Panc1 (cell line): ENCODE measurements at places on chromosomes 12 and 14.

DNA sequence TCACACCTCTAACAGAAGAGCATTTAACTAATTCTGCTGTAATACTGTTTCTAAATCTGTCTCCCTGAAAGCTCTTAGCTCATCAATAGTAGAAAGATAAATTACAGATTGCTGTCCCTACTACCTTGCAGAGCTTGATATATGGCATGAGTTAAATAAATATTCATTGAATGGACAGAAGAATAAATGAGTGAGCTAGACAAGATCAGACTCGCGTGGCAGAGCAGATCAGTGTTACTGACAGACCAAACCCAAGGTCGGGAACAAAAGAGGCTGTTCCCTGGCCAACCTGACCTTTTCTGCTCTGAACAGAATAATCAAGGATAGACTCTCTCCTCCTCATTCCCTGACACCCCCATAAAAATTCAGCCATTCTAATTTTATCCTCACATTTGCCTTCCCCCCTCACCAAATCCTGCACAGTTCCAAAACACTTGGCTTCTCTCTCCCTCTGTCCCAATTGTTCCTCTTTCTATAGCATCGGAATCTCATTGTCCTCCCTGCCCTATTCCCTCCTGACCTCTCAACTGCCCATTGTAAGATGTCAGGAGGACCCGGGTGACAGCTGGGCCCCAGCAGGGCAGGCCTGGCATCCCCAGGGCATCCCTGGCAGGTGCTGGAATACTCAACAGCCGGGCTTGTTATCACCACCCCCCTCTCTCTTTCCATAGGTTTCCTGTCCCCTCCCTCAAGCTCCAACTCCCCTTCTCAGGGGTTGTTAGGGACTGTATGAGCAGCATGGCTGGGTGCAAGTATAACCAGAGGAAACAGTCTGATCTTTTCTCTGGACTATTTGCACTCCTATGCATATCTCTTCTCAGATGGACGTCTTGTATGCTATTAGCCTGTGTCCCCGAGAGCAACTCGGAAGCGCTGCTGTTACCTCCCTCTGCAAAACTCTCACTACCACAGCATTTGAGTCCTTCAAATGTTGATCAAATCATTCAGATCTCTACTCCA lies 19.9 kb downstream of the NEUROD4 start:
- no peak for DNase-seq

DNA sequence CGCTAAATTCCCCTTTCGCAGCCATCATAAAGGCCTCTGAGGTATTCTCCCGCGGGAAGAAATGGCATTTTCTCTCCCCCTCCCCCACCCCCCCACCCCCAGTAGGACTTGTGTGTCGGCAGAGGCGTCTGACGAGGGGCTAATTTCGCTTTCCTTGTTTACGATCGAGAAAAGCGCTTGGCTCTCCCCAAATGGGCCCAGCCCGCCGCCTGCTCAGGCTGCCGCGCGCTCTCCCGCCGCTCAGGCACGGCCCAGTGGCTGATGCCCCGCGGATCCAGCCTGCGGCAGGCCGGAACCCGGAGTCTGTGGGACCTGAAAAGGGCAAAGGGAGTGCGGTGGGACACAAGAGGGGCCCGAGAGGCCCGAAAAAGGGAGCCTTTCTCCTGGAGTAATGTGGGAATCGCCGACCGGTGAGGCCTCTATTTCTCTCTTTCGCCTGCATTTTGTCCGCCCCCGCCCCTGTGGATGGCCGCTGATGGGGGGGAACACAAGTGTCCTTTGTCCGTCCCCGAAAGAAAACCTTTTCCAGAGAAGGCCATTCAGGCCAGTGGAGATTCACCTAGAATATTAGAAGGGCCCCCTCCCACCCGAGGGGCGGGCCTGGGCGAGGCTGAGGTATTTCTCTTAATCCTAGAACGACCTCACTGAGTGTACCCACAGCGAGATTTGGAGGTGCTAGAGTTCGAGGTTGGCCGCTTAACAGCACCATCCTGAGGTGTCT lies 9.0 kb upstream of the HOXC6 start:
- no peak for DNase-seq

GRCh38 chr14:100601064-100601463 lies 13.8 kb upstream of the BEGAIN start:
- no peak for DNase-seq

DNA sequence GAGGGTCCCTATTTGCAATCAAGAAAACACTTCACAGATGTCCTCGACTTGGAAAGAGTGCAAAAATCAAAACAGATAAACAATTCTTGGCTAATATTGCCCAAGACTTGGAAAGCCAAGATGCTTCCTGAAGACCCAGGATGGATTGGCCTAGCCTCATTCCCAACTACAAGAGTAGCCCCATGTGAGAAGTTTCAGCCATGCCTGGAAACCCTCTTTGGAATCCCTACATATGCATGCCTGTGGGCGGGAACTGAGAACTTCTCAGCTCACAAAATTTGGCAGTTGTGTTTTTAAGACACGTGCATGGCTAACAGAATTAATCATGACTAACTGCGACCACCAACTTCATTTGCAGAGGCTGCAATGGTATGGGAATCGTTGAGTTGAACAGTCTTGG lies 283.2 kb upstream of the TBX3 start:
- DNase-seq, result no peak

GRCh38 chr14:91254461-91254860 lies 10.0 kb upstream of the GPR68 start:
- DNase-seq, result no peak

- no peak for DNase-seq
These were observed 65.6 kb upstream of the RMST start for GRCh38 chr12:97397008-97397407.

DNA sequence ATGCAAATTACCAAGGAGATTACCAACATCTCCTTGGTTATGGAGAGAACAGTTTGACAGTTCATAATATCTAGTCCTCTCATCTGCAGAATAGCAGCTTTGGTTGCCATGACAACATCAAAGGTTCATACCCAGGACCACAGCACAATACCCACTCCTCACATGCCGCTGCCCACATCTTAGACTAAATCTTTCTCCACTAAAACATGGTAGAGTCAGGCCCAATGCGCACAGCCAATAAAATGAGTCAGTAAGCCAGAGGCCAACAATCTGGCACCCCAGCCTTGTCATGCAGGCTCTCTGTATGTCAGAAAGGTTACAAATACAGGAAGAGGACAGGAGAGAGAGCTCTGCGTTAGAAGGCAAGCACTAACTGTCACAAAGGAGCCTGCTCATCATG lies 70.6 kb downstream of the KCNK10 start:
- DNase-seq, result no peak

- no peak for DNase-seq
These were observed at the start of gene KCNA1 for GRCh38 chr12:4909734-4910501. KCNA1 (plus strand) TSS chr12:4909905; CDS start chr12:4911379, 1,474 bp downstream.

GRCh38 chr12:104414581-104415341 lies 42.0 kb upstream of the CHST11 start:
- DNase-seq, result no peak

GRCh38 chr14:60644666-60645065 lies 4.6 kb downstream of the SIX1 start:
- DNase-seq, result no peak
